GM18507 (cell line): ENCODE measurements at places on chromosomes 1 and 21.

- DNase-seq = no peak
Observed at GRCh38 chr1:145985502-145986439, 10.6 kb downstream of the TXNIP start.

GRCh38 chr1:28115267-28115666 lies 26.9 kb upstream of the EYA3 start:
- DNase-seq = no peak

DNA sequence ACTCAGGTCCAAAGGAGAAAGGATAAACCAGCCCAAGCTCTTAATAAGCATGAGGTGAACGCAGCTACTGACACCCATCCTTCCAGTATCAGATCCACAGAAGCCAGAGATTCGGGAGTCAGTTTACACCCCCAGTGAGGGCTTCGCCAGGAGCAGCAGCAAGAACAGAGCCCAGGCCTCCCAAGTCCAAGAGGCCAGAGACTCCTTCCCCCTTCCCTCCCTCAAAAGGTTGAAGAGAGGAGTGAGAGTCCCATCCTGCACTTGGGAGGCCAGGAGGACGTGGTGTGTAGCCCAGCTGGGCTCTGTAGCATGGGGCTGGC lies 72.8 kb downstream of the MRPL37 start:
- no peak for DNase-seq

DNA sequence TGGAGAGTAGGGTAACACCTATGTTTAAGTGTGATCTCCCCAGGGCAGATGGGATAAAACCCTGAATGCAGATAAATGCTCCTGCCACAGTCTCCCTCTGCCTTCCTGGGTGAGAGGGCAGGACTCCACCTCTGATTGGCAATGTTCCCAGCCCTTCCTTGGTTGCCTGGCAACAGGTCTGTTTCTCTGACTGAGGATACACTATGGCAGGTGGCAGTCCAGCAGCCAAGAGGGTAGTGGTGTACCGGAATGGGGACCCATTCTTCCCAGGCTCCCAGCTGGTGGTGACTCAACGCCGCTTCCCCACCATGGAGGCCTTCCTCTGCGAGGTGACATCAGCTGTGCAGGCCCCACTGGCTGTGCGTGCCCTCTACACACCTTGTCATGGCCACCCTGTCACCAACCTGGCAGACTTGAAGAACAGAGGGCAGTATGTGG lies at the start of gene DCDC2B:
Gene DCDC2B (plus strand): TSS at position 199 of the 438 bp plus-strand sequence. CDS start 5 bp downstream, at position 204.
- DNase-seq = no peak

DNA sequence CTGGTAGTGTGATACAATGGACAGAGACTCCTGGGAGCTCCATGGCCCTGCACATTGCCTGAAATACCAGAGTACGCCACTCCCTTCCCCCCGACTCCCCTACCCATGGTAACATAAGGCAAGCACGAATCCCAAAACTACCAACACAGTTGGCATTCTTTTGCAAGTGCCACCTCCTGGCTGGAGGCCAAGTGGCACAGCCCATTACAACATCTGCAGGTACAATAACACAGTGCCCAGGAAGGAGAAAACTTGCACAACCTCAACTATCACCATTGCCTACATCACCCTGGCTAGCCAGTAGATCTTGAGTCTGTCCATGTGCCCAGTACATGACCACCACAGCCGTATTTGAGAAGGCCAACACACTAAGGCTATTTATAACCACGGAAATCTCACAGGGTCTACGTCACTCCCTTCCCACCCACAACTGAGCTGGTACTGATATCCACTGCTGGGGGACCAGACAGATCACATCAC lies 11.7 kb downstream of the ADAMTS1 start:
- no peak for DNase-seq

DNA sequence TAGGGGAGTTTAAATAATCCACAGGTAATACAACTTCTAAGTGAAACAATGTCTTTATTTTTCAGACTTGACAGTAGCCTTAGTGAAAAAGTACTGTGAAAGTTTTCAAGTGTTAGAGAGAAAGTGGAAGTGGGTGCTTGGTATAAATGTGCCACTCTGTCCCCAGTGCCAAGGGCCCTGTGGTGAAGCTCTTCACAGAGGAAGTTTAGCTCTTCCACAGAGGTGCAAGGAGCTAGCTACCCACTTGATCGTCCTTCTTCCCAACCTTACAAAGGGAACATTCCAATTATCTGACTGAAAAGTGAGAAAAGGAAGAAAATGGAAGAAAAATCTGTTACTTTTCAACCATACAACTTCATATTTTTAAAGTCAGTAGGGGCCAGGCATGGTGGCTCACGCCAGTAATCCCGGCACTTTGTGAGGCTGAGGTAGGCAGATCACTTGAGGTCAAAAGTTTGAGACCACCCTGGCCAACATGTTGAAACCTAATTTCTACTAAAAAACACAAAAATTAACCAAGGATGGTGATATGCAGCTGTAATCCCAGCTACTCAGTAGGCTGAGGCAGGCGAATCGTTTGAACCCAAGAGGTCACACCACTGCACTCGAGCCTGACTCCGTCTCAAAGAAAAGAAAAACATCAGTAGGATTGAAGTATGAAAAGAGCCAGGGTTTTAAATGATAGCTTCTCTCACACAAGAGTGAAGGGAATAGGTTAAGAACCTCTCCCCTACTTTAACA lies 41.0 kb upstream of the PTPRC start:
- DNase-seq = no peak

DNA sequence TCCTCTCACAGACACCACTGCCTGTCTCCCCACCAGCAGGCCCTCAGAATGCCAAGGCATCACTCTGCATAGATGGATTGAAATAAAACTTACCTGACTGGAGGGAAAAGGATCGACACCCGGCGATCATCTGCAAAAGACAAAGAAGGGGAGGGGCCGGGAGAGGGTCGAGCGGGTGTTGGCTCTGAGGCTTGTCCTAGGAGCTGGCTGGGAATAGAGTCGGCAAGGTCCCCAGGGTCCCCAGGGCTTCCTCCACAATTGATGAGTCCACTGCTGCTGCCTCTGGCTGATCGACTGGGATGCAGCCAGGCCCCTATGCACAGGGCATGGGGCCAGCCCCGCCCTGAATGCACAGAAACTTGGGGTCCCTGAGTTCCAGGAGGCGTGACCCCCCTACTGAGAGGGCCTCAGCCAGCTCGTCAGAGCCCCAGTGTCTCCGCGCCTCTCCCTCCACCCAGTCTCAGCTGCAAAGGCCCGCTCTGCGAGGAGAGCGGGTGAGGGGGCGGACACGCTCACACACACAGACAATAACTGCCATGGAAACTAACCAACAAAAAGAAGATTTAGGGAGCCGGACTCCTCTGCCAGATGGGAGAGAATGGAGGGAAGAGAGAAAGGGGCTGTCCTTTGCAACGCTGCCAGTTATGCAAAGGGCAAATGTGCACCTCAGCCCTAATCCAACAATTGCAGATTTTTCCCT lies at the start of gene KLHDC8A:
Gene KLHDC8A (minus strand): TSS at position 483 of the 700 bp plus-strand sequence. CDS start 13,318 bp downstream, outside the sequence.
- no peak for DNase-seq
